NCI-H446 treated with DMSO at 0.1 percent for 48 hours (cell line): ENCODE measurements at places on chromosomes 5 and 9.

DNA sequence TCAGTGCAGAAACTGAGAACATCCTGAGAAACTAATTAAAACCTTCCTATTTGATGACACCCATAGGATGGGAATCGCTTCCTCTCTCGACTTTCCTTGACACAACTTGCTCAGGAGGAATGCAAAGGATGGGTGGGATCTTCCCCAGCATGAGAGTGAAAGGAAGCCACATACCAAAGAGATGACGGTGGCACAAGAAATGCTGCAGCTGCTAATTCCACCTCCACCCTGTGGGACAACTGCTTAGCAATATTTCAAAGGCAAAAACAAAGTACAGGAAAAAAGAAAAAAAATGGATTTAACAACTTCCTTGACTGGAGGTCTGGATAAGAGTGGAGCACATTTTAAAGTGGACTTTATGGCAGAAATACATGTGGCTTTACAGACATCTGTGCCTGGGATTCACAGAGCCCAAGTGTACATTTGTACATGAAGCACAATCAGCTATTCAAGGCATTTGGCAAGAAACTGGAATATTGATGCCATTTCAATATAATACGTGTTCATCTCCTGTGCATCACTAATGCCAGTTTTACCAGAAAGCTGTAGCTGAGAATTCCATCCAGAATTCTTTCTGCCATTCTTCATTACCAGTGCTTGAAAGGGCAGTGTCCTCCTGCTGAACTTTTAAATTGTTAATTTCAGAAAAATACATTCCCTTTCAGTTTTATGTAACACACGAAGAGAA is 359.2 kb upstream of the ACTBL2 start:
- no peak for DNase-seq

- no peak for DNase-seq
Measured at GRCh38 chr9:22216730-22217172, 207.6 kb upstream of the CDKN2B start.

DNA sequence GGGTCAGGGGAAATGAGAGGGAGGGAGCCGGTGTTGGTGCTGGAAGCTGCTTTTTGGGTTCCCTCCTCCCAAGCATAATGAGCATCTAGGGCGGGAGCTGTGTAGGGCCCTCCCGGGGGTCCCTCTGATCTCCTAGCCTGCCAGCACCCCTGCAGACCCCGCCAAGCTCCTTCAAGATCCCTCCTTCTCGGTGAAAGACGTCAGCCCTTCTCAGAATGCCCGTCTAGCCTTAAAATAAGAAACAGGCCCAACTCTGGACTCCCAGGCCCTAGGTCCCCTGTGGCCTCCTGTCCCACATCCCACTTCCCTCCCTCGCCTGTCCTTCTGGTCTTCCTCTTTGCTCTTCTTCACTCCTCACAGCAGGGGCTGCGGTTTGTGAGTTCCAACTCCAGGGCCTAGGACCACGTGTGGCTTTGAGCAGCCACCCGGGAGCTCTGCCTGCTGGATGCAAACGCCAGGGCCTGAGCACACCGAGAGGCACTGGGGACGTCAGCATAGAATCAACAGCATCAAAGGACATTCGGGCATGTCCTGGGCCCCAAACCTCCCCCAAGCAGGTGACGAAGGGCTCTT is 8.8 kb upstream of the SCGB3A1 start:
- DNase-seq: no peak

DNA sequence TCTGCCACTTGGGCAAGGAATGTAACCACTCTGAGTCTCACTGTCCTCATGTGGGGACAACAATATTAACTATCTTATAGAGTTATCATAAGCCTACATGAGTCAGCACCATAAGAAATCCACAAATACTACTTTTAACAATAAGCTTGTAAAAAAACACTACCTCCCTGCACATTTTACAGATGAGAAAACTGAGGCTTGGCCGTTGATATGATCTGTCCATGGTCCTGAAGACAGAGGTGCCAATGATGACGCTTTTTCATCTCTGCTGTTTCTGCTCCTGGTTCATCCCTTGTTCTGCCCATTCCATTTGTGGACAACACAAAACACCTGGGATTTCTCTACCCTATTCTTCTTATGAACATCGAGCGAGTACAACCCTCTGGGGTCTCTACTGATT is 23.4 kb upstream of the STRBP start:
- DNase-seq: no peak

- no peak for DNase-seq
Measured at GRCh38 chr5:176820937-176821336, 10.6 kb downstream of the UNC5A start.

- peak; percentile 43 for DNase-seq
Measured at GRCh38 chr5:14753947-14754346, 89.4 kb downstream of the OTULIN start.

GRCh38 chr9:120416781-120417427 is 163.1 kb downstream of the CDK5RAP2 start:
- no peak for DNase-seq

- DNase-seq: no peak
Measured at GRCh38 chr5:144042156-144042555, 128.3 kb downstream of the YIPF5 start.

- no peak for DNase-seq
Measured at GRCh38 chr9:134896834-134897583, 16.4 kb downstream of the FCN2 start.

- no peak for DNase-seq
Measured at GRCh38 chr5:96333391-96333790, 99.7 kb downstream of the PCSK1 start.

- no peak for DNase-seq
Measured at GRCh38 chr5:132528866-132529634, 14.3 kb downstream of the IL5 start.

DNA sequence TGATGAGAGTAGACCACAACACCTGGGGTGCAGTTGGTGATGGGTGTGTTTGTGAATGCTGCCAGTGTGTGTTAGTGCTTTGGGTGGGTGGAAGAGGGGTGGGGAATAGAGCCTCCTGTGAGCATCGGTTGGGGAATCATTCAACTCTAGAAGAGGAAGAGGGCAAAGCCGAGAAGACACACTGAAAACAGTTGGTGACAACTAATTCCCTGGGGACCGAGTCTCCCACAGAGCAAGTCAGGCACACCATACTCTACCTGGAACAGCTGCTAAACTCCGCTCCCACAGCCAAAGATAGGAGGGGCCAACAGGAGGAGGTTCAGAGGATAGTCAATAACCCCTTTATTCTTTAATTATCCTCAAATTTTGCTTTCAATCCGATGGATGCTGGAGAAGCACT is 1.6 kb upstream of the ARHGEF39 start:
- no peak for DNase-seq

DNA sequence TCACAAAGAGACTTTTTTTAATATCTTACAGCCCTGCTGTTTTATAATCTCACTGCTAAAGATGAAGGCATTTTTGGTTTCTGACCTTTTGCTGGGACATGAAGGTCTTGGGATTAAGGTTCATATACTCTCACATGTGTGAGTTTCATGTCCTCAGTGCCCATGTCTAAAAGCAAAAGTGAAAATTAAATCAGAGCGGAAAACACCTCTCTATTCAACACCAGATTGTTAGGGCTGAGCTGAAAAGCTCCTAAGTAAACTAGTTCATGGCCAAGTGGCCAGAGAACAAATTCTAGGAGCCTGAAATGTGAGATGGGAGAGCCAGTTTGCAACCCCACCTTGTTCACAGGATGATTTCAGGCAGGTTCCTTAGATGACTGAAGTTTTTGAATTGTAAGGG is 110.9 kb downstream of the GRIA1 start:
- no peak for DNase-seq

DNA sequence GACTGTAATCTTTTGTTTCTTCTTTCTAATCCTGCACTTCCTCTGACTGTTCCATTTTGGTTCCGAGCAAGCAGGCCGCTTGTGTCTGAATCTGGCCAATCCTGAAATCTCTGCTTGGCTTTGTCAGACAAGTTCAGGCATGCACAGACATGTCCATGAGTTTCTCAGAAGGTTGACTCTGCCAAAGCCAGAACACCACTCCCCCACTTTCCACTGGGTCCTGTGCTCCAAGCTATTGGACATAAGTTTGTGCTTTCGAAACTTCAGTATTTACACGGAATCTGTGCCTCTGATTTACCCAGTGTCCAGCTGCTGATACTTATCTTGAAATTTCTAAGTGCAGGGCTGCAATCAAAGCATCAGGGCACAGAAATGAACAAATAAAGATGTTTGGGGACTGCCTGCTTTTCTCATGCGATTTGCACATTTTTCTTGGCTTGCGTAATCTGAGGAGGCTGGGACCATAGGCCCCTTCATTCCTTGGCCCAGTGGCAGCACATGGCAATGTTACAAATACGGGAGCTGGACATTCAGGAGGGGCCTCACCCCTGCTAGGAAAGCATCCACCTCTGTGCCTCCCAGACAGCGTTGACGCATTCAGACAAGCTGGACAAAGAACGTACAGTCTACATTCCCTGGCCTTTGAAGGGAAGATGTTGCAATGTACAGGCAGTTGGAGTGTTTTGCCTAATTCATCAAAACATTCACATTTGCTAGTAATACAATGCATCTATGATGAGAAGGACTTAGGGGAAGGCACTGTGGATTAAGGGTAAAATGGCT is 209.2 kb upstream of the PAPPA start:
- DNase-seq: no peak

DNA sequence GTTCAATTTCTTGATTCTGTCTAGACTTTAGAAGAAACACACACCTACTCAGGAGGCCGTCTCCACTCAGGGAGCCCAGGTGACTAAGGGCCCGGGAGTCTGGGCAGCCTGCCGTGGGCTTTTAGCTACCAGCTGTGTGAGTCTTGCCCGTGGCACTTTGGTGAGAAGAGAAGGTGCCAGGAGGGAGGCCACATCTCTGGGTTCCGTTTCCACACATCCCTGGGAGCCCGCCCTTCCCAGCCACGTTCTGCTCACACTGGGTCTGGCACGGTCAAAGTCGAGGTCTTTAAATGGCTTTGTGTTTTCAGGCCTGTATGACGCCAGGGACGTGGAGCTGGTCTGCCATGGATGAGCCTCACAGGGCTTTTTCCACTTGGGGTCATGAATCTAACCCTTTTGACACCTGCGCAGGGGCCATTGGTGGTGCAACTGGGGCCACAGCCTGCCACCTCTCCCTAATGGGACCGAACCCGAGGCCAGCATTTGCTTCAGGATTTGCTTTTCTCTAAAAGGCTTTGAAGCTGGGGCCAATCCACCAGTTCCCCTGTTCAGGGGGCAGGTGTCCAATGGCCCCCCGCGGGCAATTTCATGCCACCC is 17.2 kb upstream of the FCN2 start:
- no peak for DNase-seq

- no peak for DNase-seq
Measured at GRCh38 chr5:87195104-87195591, 72.5 kb upstream of the RASA1 start.

DNA sequence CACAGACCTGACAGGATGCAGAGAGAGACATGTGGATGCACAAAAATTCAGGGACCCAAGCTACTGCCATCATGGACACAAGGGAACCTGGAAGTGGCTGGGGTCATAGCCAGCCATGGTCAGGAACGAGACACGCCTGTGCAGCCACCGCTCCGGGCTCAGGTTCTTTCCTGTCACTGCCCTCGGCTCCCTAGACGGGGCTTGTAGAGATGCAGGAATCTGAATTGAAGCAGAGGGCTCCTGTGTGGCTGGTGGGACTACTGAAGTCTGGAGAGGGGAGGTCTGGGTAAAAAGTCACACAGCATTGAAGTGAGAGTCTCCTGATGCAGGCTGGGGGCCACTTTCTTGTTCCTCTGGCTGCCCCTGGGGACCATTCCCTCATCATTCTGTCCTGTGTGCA is 32.3 kb upstream of the PTGS1 start:
- DNase-seq: no peak

DNA sequence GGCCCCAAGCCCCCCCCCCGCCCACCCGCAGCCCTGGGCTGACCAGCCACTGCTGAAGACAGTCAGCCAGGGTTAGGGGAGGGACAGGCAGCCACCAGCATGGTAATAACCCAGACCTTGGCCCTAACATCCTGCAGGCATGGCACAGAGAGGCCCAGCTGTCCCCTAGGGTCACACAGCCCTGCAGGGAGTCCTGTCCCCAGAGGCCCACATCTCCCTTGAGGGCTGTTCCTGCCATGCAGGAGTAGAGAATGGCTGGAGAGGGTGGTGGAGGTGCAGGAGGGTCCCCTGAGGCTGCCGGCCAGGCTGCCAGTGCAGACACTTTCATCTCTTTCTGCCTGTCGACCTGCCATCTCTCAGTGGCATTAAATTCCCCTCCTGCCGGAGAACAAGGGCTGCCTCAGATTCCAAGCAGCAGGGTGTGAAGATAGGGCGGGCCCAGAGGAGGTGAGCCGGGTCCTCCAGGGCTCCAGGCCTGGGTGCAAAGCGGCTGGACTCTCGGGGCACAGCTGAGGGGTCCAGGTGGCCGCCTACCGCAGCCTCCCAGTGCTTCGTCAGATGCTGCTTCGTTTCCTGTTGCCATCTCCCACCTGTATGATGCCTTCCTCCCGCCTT is 40.0 kb downstream of the CXXC5 start:
- no peak for DNase-seq

DNA sequence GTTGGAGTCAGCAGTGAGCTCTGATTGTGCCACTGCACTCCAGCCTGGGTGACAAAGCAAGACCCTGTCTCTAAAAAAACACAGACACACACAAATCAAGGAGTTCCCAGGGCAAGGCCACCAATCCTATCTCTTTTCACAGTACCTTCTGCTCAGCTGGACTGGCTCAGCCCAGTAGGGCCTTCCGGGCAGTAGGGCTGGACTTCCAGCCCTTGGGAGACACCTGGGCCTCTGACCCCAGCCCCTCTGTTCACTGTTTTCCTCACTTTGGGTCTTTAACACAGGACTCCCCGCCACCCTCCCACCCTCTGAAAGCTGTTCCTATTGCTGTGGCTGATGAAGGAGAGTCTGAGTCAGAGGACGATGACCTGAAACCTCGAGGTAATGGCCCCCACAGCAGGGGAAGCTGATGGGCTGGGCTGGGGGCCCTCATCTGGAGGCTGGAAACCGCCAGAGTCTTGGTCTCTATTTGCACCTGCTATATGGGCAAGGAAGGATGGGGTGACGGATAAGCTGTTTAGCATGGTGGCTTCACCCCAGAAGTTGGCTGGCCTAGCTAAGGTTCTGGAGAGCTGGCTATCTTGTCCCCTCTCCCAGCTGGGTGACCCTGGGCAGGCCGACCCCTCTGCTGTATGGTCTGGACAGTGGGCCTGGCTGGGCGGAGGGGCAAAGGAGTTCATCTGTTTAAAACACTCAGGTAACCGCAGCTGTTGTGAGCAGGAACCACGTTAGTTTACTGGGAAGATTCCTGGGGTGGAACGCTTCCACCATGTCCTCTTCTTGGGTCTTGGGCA is 25.6 kb downstream of the USP20 start:
- no peak for DNase-seq

- no peak for DNase-seq
Measured at GRCh38 chr9:101050650-101051049, 22.1 kb downstream of the PLPPR1 start.

- DNase-seq: no peak
Measured at GRCh38 chr5:135340568-135340967, 58.5 kb downstream of the MACROH2A1 start.

- DNase-seq: no peak
Measured at GRCh38 chr5:107431998-107432397, 238.7 kb downstream of the EFNA5 start.

DNA sequence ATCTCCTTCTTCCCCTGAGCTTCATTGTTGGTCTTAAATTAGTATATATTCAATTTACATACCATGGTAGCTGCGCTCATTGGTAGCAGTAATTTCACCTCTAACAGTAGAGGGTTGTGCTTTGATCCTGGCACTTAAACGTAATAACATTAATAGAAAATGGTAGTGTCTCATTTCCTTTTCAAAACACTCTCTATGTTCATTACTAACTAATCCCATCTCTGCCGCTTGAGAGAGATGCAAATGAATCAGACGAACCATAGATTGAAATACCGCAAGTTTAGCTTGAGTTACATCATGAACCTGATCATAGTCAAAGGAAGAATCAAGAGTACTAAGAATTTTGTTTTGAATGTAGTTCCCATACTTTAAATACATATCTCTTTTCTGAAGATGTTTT is 2.2 kb downstream of the THBS4 start:
- DNase-seq: no peak
